ENCODE measurements at places on chromosomes 11 and 22.

- DNase-seq: no peak
Measured at GRCh38 chr22:22386602-22387385, 121.7 kb downstream of the ZNF280B start.

- no peak for DNase-seq
Measured at GRCh38 chr11:100555931-100556330, 131.2 kb upstream of the ARHGAP42 start.

DNA sequence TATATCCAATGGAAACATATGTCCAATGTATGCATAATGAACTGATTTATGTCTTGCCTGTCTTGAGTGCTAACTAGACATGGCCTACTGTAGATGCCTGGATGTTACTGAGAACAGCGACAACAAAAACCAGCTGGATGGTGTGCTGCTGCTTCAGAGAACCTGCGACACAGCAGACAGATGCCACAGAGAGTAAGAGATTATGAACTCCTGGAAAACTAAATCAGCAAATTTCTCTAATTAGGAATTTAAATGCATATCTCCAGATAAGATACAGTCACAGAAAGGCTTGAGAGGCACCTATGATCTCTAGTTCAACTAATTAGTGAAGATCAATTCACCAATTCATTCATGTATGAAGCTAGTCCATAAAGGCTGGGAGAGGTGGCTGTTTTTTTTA lies 1508.0 kb upstream of the TENM4 start:
- no peak for DNase-seq

DNA sequence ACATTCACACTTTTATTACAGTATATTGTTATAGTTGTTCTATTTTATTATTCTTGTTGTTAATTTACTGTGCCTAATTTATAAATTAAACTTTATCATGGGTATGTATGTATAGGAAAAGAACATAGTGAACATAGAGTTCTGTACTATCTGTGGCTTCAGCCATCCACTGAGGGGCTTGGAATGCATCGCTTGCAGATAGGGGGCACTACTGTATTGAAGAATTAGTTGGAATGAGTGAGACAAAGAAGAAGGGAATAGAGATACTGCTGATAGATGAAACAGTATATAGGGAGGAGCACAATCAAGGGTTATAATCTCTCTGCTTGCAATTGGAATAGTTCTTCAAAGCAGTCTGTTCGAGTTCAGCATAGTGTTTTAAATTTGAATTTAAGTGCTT lies 432.2 kb downstream of the RAB38 start:
- no peak for DNase-seq

- DNase-seq: no peak
Measured at GRCh38 chr11:118715837-118716260, 36.4 kb upstream of the TREH start.

- DNase-seq: no peak
Measured at GRCh38 chr11:71246559-71246958, 5.8 kb downstream of the SHANK2 start.

Measured in activated T-helper 1 cell treated with anti-CD3 and anti-CD28 coated beads, Interleukin-2, amount 50 U/mL, for 16 hours (primary cell).